ENCODE measurements at places on chromosomes 3 and 15.

DNA sequence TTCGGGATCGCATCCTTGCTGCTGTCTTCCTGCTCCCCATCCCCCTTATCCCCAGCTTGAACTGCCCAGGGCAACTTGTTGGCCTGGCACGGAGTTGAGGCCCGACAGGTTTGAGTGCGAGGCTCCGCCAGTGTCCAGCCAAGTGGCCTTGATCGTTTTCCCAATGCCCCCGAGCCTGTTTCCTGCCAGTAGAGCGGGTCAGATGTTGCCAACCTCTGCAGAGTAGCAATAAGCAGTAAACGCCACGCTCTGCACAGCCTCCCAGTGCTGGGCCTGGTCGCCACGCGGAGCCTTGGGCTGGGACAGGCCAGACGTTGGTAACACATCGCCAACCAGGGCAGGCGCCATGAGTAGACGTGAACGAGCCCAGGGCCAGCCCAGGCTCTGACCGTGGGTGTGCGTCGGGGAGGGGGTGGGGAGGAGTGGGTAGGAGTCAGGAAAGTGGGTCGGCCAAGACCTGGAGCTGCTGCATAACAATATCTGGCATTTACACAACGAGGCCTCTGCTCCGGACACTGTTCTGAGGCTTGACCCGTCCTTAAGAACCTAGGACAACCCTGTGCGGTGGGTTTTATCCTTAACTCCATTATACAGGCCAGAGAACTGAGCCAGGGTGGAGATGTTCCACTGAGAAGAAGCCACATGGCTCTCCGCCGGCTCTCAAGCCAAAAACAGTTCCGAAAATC is 444 bp upstream of the ABHD14A start:
- DNase-seq: no peak

DNA sequence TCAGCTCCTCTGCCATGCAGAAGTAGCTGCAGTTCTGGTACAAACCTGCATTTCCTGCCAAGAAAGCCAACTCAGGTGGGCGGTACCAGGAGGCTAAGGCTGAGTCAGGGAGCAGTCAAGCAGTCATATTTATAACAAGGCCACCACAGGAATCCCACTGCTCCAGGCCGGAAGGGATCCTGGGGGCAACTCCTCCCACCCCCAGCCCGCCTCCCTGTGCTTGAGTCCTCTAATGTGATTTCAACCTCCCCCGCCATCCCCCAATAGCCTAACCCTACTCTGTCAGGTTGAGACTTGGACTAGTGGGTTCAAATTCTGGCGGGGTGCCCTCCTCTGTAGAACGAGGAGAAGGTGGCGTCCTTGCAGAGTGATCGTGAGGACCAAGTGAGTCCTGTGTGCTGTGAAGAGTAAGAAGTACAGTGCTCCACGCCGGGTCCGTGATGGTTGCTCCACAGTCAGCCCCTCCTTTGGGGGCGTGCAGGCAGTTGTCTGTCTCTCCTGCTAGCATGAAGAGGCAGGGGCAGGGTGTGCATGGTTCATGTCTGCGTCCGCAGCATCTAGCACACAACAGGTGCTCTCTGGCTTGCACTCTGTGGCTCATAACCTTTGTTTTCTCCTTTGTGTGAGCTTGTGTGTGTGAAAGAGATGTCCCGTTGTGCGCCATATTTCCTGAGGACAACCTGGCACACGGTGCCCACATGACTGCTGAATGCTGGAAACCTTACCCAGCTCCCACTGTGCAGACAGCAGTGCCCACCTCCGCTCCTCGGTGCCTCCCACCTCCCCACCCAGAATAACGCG is 78.3 kb downstream of the SMAD6 start:
- no peak for DNase-seq

- DNase-seq: no peak
Measured at GRCh38 chr3:127375151-127375930, 87.5 kb upstream of the PRR20G start.

DNA sequence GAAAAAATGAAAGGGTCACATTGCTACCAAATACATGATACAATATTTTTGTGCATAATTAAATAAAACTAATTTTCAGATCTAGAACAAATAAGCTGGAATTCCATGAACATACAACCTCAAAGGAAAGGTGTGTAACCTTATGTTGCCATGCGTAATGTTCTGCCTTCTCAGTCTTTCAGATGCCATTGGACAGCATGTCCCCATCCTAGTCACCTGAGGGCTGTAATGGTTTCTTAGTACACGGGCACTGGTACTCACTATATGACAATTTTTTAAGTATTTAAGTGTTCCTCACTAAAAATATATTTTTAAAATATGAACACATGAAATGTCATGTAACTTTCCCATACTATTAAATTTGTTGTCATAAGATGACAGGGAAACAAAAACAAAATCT is 24.1 kb downstream of the NEK10 start:
- DNase-seq: no peak

DNA sequence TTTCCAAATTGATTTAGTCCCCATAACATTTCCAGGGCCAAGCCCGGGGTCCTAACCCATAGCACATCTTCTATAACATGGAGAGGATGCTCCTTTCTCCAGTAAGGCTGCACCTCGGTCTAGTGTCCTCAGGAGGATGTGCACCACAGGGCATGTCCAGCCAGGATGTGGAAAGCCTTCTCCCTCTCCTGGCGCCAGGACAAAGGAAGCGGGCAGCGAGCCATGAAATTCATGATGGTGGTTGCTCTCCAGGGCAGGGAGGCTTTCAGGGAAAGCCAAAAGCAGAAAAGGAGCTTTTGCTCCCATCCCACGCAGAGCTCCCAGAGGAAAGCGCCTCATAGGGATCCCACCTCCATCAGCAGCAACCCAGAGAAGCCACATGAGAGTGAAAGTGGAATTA is 220.0 kb downstream of the ADAMTSL3 start:
- no peak for DNase-seq

DNA sequence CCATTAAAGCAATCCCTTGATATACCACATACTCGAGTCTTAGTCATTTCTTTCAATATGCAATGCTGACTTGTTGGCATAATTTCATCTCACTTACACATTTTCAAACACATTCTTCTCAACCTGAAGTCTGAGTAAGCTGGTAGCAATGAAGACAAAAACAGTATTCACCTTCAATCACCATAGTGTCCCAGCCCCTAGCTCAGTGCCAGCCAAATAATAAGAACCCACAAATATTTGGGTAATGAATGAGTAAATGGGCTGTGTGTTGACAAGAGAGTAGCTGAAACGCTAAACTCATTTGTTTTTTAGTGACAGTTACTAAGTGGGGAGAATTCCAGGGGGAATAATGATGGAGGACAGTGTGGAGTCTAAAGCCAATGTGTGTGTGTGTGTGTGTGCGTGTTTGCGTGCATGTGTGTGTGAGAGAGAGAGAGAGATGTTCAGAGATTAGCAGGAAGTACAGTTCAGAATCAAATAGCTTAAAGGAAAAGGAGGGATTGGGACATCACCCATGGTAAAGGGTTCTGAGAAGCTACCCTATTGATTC is 165.7 kb downstream of the GAP43 start:
- DNase-seq: peak; percentile 62

- DNase-seq: no peak
Measured at GRCh38 chr3:177051411-177051810, 145.9 kb downstream of the TBL1XR1 start.
